Activated naive CD4-positive, alpha-beta T cell treated with anti-CD3 and anti-CD28 coated beads for 36 hours (primary cell): ENCODE measurements at places on chromosomes 4 and X. TPM values are rescaled to one million over a fixed set of nuclear protein-coding genes. Genes with fewer than 3 reads are reported as not detected.

DNA sequence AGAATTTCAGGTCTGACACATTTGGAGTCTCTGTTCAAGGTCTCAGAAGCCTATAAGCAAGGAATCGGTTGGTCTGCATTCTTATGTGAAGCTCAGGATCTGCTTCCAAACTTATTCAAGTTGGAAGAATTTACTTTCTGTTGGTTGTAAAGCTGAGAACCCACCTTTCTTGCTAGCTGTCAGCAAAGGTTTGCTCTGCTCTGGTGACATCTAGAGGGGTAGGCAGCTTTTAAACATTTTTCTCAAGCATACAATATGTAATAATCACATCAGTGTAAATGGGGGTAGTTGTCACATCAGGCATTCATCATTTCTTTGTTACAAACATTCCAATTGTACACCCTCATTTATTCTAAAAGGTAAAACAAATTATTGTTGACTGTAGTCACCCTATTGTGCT, 935.2 kb downstream of the TRAM1L1 start:
- no peaks in the 10 kb centered on the region for H3K36me3 ChIP-seq
- no peak overlapping the region for H3K4me3 ChIP-seq
- H3K4me1 ChIP-seq = no peaks in the 10 kb centered on the region
- no peak overlapping the region for H3K27ac ChIP-seq
- DNase-seq = no peak

DNA sequence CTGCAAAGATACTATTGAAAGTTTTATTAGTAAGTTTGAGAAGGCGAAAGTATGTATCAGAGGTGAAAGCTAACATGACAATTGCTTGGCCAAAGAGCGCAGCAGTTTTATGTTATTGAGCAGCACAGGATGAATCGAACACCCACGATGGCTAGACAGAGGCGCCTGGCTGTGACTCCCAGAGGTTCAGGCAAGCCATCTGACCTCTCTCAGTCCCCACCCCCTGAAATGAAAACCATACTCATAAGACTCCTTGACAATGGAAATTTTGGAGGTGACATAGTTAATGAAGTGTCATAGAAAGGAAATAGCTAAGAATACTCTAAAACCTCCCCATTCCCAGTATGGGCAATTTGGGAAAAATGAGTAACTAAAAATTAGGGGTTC, 70.6 kb downstream of the MGST2 start:
- peak; percentile 45 for DNase-seq
- peaks cover 22% of the 10 kb centered on the region for H3K4me1 ChIP-seq
- peak overlapping the region; percentile 61 for H3K4me3 ChIP-seq
- no peaks in the 10 kb centered on the region for H3K36me3 ChIP-seq
- no peak overlapping the region for H3K27ac ChIP-seq
- H3K27me3 ChIP-seq = peaks cover 29% of the 10 kb centered on the region

GRCh38 chr4:76226418-76226817, 12.8 kb upstream of the SCARB2 start:
- DNase-seq = no peak
- no peak overlapping the region for H3K4me3 ChIP-seq
- no peaks in the 10 kb centered on the region for H3K4me1 ChIP-seq
- H3K27ac ChIP-seq = no peak overlapping the region

DNA sequence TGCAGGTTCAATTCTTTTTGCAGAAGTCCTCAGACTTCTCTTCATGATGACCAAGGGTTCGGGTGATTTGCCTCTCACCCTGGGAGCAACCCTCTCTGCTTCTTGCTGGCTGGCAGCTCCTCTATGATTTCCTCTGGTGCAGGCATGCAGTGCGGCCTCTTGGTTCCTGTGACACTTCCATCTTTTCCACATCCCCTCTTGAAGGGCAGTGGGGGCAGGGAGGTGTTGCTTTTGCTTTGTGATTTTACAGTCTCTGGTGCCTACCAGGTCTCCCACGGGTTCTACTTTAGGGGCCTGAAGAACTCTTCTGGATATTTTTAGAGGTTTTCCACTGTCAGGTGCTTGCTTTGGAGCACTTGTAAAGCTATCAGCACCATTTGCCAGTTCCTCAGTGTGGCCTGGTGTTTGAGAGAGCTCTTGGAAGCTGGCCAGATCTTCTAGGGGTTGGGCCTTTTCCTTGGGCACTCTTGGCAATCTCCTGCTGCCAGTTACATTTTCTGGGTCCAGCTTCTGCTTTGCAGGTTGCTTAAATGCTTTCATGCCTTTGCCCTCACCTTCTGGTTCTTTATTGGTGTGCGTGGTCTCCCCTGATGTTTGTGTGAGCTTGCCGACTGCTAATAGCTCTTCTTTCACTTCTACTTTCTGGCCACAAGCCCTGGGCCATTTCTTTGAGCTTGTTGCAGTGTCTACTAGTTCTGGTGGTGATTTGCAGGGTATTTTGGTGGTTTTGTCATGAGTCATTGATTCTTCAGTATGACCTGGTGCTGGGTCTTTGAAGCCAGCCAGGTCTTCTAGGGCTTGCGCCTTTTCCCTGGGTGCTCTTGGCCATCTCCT, 11.5 kb upstream of the CHST7 start:
- no peak overlapping the region for H3K4me3 ChIP-seq
- H3K27me3 ChIP-seq = no peaks in the 10 kb centered on the region
- no peak overlapping the region for H3K27ac ChIP-seq
- H3K36me3 ChIP-seq = peaks cover 1% of the 10 kb centered on the region
- no peak for DNase-seq

DNA sequence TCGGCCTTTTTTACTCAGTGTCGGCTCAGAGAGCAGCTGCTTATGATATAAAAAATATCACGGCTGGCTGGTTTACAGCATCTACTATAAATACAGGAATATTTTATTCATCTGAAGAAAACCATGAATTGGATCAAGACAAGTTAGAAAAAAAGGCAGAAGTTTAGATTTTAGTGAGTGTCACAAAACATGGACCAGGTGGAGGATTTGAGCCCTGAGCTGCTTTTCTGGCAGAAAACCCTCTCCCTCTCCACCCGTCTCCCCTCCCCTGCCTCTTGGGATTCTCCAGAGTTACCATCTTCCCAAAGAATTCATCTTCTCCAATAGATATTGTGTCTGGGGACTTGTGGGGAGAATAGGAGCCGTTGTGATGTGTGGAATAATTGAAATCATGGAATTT, 142.8 kb upstream of the RAI2 start:
- no peak overlapping the region for H3K4me3 ChIP-seq
- no peaks in the 10 kb centered on the region for H3K4me1 ChIP-seq
- no peaks in the 10 kb centered on the region for H3K27me3 ChIP-seq
- DNase-seq = no peak

- no peak for DNase-seq
- H3K36me3 ChIP-seq = no peaks in the 10 kb centered on the region
- peaks cover 19% of the 10 kb centered on the region for H3K4me1 ChIP-seq
- no peak overlapping the region for H3K4me3 ChIP-seq
- H3K27ac ChIP-seq = no peak overlapping the region
- H3K27me3 ChIP-seq = no peaks in the 10 kb centered on the region
Measured at GRCh38 chr4:15237648-15238230, 190.1 kb upstream of the C1QTNF7 start.

GPR34 gene
- total RNA-seq = not detected

CSAG2 gene
- 0.26 TPM for total RNA-seq
